ENCODE measurements at places on chromosomes 11 and 22.

GRCh38 chr11:1763796-1764661, at the start of gene CTSD:
CTSD (minus strand) TSS chr11:1763927; CDS start chr11:1763859, 68 bp downstream.
- DNase-seq, result peak; percentile 85

DNA sequence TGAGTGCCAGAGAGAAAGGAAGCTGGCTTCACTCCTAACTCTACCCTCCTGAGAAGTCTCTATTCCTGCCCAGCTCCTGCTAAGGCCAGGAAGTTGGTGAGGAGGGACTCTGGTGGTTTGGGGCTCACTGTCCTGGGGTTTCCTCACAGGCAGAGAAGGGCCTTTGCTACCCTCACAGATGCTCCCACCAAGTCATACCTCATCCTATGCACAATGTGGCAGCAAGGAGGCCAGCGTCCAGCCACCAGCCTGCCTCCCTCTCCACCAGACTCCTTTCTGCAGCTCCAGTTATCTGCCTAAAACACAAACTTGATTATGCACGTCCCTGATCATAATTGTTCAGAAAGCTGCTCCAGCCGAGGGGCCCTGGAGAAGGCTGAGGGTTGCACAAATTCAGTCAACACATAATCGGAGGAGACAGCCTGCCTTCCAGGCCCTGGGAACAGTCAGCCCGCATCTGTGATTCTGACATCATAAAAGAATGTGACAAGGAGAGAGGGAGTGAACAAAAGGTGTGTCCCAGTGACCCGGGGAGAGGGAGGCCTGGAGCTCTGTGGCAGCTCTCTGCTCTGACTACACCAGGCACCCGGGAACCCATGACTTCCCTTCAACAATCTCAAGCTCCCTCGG, 28.8 kb downstream of the DKK3 start:
- DNase-seq, result no peak

DNA sequence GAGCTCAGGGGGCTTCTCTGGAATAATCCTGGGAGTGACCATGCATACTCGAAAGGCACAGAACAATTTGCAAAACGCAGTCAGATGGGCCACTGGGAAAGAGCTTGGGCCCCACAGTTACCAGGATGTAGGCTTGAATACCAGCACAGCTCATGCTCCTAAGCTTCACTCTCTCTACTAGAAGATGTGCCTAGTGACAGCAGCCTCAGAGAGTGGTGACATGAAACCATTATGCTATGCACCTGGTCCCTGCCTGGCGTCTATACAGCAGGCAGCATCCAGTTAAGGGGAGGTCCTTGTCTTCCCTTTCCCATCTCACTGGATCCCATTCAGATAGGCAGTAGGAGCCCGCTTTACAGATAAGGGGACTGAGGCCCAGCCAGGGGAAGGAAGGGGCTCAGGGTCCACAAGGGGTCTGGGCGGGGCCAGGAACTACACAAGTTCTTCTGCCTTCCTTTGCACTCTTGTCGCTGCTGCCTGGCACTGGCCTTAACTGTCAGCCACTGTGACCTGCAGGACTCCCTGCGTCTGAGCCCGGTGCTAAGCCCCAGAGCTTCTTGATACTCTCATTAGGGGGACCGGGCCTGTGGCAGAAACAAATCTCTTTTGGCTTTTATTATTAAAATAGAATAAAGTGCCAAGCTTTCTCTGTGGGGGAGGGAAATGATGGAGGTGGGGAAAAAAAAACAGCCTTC, 21.2 kb upstream of the RASD2 start:
- no peak for DNase-seq

DNA sequence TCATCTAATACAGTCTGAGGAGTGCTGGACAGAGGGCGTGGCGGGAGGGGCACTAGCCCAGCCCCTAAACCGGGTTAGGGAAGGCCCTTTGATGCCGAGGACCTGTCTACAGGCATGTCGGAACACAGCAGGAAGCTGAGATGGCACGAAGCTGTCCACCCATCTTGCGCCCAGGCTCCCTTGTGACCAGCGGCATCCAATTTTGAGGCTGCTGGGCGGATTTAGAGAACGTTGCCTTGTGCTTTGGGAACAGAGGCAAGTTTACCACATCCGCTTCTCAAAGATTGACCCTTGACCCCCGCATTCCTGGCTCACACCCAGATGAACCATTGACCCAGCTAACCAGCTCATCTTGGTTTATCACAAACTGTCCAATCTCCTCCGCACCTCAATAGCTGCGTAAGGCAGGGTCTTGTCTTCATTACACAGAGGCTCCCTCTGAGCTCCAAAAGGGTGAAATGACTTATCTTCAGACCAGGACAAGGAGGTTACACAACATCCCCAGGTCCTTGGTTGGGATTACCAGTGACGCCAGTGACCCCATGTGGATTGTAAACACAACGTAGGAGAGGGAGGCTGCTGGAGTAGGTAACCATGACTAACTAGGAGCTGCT, 4.5 kb downstream of the FAM83F start:
- no peak for DNase-seq

- no peak for DNase-seq
These were observed 98.7 kb downstream of the NAV2 start for GRCh38 chr11:19811380-19811779.

GRCh38 chr22:43550672-43551071, 138.9 kb downstream of the MPPED1 start:
- DNase-seq, result no peak

GRCh38 chr22:39797528-39798147, 95.9 kb downstream of the ENTHD1 start:
- no peak for DNase-seq

DNA sequence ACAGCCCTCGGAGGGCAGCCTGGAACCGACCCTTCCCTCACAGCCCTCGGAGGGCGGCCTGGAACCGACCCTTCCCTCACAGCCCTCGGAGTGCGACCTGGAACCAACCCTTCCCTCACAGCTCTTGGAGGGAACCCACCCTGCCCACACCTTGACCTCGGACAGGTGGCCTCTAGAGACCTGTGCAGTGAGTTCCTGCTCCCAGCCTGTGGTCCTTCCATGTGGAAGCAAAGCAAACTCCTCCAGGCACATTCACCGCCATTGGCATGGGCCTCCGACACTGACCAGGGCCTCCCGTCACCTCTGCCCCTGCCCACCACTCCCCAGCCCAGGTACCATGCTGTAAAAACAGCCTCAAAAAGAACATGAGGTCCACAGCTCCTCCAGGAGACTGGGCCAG, 272.1 kb downstream of the BRD1 start:
- no peak for DNase-seq

GRCh38 chr22:24120044-24120443, 61.2 kb upstream of the SUSD2 start:
- DNase-seq, result no peak

- DNase-seq, result peak; percentile 61
These were observed 11.9 kb downstream of the HIRA start for GRCh38 chr22:19419464-19420178.

GRCh38 chr11:26878959-26879581, 114.8 kb upstream of the FIBIN start:
- no peak for DNase-seq

DNA sequence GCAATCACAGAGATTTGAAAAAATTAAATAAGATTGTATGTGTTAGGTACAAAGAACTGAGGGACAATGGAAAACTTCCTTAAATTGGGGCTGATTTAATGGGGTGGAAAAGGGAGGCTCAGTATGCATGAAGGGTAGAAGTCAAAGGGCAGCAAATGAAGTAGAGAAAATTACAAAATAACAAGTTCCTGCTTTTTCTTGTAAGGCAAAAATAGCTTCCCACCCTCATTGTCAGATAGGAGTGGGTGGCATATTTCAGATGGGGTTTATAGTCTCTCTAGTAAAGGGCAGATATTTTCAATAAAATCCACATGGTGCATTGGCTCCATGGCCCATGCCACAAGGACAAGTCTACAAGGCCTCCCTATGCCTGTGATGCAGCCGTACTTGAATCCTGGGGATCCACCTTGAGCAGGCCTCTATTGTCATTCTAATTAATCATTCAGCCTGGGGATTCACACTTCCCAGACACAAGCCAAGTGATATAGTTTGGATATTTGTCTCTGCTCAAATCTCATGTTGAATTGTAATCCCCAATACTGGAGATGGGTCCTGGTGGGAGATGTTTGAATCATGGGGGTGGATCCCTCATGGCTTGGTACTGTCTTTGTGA, 36.7 kb upstream of the SESN3 start:
- DNase-seq, result no peak

DNA sequence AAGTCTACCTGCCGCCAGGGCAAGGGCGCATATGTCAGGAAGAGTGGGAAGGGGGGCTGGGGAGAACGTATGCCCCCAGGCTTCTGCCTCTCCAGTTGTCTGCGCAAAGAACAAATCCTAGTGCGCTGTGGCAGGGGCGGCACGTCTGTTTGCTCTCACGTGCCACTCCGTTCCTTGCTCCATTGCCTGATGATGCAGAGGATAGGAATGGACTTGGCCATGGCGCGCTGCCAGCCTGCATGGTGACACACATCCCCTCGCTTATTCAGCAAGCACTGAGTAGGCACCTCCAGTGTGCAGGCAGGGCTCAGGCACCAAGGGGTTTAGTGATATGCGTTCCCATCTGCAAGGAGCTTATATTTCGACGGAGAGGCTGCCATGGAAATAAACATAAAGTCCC, 45.4 kb upstream of the SLC22A12 start:
- no peak for DNase-seq

DNA sequence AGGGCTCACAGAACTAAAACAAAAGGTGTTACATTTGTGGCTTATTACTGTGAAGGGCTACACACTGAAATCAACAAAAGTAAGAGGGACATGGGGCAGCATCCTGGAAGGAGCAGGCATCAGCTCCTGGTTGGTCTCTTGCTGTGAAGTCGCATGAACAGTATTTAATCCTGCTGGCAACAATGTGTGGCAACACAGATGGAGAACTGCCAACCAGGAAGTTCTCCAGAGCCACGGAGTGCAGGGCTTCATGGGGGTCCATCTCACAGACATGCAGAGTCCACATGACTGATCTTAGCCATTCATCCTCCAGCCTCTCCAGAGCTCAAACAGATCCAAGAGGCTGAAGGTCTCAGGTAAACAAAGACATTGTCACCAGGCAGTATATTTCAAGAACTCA, 32.8 kb upstream of the FGF3 start:
- no peak for DNase-seq

GRCh38 chr11:118629761-118630661, 22.6 kb downstream of the PHLDB1 start:
- no peak for DNase-seq

DNA sequence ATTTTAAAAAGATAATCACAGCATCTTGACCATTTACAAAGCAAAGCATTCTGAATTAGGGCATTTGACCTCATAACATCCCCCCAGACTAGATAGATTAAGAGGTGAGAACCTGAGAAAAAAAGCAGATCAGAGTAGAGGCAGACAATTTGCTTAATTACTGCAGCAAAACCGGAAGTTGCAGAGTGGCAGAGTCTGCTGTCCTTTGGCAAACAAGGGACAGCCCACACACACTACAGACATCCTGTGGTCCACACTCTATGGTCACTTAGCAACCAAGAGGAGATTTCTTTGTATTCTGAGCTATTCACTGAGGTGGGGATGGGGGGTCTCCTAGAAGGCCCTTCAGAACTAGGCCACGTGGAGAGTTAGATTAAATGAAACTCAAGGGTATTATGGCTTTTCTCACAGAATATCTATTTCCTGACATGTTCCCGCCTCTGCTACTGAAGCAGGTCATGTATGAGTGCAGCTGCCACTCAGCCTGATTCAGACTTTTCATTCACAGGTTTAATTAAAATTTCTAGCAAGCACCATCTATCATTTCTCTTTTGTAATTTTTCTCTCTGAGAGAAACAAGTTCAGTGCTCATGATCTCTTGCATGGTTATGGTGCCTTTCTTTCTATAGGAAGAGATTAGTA, 48.5 kb downstream of the SVIP start:
- DNase-seq, result no peak

- DNase-seq, result no peak
These were observed 19.7 kb downstream of the SHISAL1 start for GRCh38 chr22:44293034-44293433.

DNA sequence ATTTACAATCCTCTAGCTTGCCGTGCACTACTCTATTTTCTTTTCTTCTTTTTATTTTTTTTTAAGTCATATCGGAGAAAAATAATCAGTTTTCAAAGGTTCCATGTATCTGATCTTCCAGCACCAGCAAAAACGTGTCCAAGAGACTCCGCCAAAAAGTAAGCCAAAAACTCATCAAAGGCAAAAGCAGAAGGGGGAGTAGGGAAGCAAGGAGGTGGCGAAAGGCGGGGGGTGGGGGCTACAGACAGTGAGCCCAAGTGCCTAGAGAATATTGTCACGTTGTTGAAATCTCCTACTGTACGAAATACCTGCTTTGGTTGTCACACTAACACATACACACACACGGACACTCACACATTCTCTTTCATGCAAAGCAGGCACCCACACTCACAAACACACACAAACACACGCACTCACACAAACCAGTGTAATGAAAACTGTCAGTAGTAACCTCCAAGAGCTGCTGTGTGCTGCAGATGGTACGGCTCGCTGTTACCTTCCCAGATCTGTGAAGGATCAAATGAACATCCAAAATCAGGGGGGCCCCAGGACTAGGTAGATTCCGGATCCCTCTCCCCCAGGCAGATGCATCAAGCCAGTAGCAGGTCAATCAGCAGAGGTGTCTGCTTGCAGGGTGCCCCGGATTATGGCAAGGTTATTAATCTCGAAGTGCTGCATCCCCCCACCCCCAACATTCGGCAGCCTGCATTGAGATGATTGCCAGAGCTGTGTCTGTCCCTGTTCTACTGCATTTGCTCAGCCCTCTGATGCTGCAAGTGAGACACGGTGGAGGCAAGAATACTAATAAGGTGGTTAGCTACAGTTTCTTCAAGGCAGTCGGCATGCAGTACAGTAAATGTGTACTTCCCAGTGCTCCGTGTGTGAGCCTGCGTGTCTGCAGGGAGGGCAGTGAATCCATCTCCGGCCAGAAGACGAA, at the start of gene LRRC4C:
Gene LRRC4C (minus strand): TSS at position 188 of the 937 bp plus-strand sequence.
- no peak for DNase-seq

- no peak for DNase-seq
These were observed 35.3 kb downstream of the ZNRF3 start for GRCh38 chr22:28918550-28919271.

DNA sequence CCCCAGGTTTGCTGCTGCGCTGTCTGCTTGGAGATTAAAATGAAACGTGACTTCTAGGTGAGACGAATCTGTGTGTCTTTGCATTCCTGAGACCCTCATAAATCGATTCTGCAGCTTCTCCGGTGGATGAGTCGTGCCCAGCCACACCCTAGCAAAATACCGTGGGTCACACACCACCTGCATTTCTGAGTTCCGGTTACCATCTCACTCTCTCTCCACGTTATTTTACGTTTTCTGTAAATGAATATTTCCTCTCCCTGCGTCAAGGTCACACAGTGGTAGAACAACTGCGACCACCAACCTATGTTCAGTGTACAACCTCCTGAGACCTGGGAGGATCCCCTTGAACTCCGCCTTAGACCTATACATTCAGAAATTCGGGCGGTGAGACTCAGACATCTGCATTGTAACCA, 1.1 kb downstream of the YWHAH start:
- no peak for DNase-seq

DNA sequence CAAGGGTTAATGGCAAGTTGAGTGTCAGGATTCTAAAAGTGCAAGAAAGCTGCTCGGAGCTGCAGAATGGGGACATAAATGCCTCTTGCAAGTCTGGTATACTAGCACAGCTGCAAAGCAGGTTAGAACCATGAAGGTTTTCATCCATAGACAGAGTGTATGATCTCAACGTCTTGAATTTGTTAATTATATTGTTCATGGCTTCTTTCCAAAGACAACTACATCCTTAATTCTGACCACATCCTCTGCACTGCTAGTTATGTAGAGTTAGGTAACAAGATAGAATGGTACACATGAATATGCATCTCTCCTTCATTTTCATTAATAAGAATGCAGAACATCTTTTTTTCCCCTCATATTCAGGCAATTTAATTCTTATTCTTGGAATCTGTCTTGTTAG, 34.2 kb downstream of the EXPH5 start:
- DNase-seq, result no peak

Measured in CD4-positive, alpha-beta T cell treated with Interleukin-15 for 4 hours (primary cell).